Stimulated activated CD8-positive, alpha-beta memory T cell treated with anti-CD3 and anti-CD28 coated beads, Interleukin-2, amount 100 ng/mL, for 48 hours (primary cell): ENCODE measurements at places on chromosomes 7 and 10.

DNA sequence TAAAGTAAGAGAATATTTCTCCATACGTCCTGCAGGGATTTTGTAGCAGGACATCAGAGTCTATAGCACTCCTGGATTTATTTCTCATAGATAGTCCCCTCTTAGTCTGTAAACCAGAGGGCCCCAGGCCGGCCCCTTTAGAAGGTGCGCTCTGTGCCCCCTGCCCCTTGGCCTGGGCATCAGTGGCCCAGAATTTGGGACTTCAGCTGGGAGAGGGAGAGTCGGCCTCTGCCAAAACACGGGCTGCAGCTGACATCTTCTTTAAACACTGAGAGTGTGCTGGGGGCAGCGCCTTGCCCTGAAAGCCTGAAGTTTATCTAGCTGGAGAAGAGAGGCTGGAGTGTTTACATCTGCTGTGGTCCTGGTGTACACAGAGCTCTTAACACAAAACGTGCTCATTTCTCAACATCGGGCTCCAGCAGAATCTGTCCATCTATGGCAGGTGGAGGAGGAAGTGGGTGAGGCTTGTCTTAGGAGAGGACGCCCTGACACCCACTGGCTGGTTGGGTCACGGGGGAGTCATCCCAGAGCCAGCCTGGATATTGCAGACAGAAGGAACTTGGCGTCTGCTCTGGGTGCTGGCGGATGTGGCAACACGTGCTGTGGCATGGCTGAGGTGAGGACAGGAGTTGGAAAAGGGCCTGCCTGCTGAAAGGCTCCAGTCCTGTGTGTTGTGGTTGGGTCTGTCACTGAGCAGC is 5.0 kb upstream of the TACR2 start:
- no peak for DNase-seq

- no peak for DNase-seq
These were observed 13.5 kb downstream of the IQCE start for GRCh38 chr7:2572101-2572842.

GRCh38 chr7:148587076-148587475 is 3.5 kb upstream of the C7orf33 start:
- DNase-seq = no peak

GRCh38 chr7:113209449-113210203 is 91.3 kb upstream of the SMIM30 start:
- DNase-seq = no peak

DNA sequence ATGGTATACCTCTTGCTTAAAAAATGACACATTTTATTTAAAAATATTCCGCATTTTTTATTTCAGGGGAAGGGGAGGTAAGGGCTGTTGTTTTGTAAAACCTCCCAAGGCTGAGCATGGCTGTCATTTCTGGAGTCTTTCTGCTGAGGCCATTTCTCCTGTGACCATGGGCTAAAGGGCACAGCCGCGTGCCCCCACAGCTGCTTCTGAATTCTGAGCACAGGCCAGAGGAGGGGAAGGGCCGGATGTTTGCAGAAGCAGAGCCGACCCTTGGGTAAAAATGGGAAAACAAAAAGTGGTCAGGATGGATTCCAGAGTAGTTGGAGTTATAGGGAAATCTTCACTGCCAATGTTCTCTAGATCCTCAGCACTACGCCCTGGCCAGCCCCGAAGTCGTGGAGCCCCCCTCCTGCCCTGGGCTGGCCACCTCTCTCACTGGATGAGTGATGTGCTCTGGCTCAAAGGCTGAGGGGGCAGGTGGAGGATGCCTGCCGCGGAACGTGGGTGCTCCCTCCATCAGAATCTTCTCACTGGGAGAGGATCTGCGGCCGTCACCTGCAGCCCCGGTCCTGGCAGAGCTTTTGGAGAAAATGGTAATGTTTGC is 131.3 kb upstream of the ZEB1 start:
- no peak for DNase-seq

DNA sequence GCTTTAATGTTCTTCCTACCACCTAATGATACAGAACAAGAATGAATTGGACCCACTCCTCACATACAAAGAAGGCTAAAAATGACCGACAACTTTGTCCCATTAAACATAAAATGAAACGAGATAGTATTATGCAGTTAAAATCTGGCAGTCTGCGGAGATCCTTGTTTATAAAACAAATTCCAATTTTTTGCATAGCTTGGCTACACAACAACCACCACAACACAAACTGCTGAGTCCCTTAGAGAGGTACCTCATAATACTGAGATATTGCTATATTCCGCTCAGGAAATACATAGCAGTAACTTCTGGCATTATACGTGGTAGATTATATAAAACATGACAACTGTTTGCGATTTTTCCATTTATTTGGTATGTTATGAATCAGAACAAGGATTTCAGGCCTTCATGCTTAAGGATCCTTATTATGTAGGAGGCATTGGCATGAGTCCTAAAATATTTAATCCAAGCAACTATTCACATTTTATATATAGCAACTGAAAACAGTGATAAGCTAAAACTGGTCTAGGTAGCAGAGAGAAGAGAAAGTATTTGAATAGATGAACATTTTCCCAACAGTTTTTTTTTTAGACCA is 96.0 kb downstream of the ANK3 start:
- DNase-seq = no peak

- DNase-seq = no peak
These were observed 21.0 kb downstream of the PIP4K2A start for GRCh38 chr10:22693371-22693784.

- no peak for DNase-seq
These were observed 262.0 kb upstream of the ZMIZ1 start for GRCh38 chr10:78806681-78807221.

GRCh38 chr7:29548823-29549222 is 14.8 kb upstream of the PRR15 start:
- no peak for DNase-seq

- DNase-seq = no peak
These were observed 663.1 kb upstream of the GHITM start for GRCh38 chr10:83476211-83476610.

- DNase-seq = no peak
These were observed 3.2 kb downstream of the PLPP4 start for GRCh38 chr10:120460186-120460585.

DNA sequence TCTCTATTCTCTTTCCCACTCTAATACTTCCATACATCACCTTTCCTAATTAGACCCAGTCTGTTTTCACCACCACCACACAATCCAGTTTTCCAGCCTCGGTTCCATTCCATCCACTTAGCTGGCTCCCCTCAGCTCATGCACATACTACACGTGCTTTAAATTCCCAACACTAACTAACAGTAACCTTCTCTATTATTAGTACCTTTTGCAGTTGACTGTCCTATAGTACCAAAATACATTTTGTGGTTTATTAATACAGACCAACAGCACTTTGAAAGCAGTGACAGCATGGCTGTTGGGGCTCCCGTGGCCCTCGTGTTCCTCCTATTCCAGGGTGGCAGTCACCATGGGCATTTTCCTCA is 64.9 kb downstream of the LARP4B start:
- no peak for DNase-seq

DNA sequence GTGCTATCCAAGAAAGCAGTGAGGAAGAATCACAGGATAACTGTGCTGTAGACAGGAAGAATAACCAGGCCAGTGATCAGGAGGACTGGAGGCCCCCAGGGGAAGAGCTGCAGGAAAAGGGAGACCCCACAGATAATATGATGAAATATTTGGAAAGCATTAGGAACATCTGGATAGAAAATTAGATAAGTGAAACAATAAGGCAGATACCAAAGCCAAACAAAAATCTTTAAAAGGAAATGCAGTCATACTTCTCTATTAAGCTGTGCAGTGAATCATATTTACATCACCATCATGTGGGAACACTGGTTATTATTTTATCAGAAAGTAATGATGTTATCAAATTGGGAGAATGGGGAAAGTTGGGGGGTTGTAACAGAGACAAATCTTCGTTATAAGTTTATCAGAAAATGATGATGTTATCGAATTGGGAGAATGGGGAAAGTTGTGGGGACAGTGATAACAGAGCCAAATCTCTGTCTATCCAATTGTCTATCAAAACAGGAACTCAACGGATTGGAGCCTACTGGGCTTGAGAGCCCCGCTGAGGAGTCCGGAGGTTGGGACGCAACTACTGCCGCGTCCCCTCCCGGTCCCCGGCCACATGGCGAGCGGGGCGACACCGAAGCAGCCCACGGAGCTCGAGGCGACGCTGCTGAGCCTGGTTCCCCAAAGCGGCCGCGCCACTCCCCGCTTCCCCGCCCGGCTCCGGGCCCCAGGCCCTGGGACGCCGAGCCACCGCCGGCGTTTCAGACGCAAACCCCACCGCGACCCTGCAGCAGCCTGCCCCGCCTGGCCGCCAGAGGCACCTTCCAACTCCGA is 14.0 kb upstream of the RALA start:
- no peak for DNase-seq

DNA sequence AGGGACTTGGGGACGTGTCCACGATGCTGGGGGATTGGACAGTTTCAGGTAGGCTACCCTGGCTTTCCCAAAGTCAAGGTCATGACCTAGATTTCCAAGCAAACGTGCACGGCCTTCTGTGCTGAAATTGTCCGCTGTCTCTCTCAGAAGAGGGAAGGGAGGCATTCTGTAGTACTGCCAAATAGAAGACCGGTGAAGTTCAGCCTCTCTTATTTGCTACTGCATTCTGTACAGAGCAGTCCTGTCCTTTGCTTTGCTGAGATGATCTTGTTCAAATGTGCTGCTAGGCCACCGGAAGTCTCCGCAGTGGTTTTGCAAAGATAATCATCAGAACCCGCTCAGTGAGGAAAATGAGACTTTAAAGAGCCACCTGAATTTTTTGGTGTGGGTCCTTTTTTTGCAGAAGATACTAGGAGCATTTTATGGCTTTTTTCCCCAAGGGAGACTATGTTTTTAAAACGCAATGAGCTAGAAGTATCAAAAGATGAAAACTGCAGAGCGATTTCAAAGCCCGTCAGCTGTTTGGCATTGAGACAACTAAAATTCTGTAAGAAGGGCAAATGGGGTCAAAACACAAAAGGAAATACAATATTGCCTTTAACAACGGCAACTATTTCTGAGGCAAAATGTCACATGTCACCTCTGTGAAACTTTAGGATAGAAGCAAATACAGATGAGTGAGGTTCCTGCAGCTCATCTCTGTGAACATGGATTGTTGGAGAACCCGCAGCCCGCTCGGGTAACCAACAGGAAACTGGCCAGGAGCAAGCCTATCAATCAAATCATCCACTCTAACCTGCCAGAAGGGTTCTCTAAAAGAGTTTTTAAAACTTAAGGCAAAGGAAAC is 1.3 kb upstream of the NMT2 start:
- DNase-seq = peak; percentile 15

- no peak for DNase-seq
These were observed 151.1 kb downstream of the TMEM26 start for GRCh38 chr10:61302124-61302523.

GRCh38 chr7:132051311-132051710 is 494.9 kb upstream of the PODXL start:
- no peak for DNase-seq

- DNase-seq = no peak
These were observed 97.2 kb upstream of the PCGF5 start for GRCh38 chr10:91123261-91123660.

DNA sequence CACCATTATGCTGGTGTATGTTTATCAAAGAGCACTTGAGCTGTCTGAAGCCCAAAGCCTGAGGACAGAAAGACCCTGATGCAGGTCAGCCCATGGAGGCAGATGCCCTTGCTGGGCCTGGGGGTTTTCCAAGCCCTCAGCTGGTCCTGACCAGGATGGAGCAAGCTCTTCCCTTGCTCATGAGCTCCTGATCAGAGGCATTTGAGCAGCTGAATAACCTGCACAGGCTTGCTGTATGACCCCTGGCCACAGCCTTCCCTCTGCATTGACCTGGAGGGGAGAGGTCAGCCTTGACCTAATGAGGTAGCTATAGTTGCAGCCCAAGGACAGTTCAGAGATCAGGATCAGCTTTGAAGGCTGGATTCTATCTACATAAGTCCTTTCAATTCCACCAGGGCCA is 13.0 kb downstream of the AQP1 start:
- no peak for DNase-seq

GRCh38 chr7:121909716-121910345 is 36.9 kb downstream of the PTPRZ1 start:
- DNase-seq = no peak

- DNase-seq = no peak
These were observed 151.4 kb upstream of the FERD3L start for GRCh38 chr7:19296617-19297016.

- no peak for DNase-seq
These were observed 160.0 kb upstream of the SHH start for GRCh38 chr7:155972247-155972646.

- DNase-seq = no peak
These were observed 119.6 kb upstream of the ZNF438 start for GRCh38 chr10:31151301-31151700.
